ENCODE measurements at places on chromosomes 16 and 17. TPM values are rescaled to one million over a fixed set of nuclear protein-coding genes. Genes with fewer than 3 reads are reported as not detected.

The CORO6 gene
- total RNA-seq, result 18.1 TPM

The ANKS3 gene
- 47.8 TPM for total RNA-seq

The SPAG5 gene
- 3.4 TPM for total RNA-seq

The IL17C gene
- total RNA-seq, result not detected

The SPHK1 gene
- total RNA-seq, result 19.9 TPM

The KRT27 gene
- total RNA-seq, result not detected

The GINS2 gene
- total RNA-seq, result 0.54 TPM
